ENCODE measurements at places on chromosomes 6 and 20.

DNA sequence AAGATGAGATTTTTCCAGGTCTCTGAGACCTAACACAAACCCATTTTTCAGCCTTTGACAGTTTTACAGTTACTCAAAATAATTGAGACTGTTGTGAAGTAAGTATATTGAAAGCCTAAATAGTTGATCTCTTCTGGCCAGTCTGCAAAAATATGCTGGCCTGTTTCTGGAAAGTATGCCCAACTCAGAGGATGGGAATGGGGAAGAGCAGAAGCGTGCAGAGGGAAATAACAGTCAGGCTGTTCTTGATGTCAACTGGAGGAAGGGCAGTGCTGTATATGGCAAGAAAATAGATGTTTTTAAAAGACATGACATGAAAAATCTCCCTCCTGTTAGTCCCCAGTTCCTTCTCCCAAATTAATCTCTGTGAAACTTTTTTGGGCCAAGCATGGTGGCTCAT, 3.8 kb downstream of the GID8 start:
- no peak for DNase-seq

- DNase-seq: no peak
These were observed 317.7 kb upstream of the ADGRB3 start for GRCh38 chr6:68317366-68317765.

GRCh38 chr6:56802584-56802983, 152.3 kb upstream of the BEND6 start:
- no peak for DNase-seq

DNA sequence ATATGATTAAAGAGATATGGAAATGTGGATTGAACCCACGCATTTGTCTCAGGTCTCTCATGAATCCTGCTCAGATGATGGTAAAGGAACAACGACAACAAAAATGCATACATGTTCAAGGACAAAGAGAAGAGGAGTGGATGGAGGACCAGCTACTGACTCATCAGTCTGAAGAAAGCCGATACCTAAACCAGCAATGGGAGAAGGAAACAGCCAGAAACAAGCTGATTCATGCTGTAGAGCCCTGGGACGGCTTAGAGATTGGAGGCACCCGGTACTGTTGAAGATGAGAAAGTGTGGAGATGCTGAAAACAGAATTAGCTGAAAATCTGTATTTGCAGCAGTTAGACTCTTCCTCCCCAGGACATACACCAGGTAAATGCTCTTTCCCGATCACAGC, 14.4 kb upstream of the RIPPLY2 start:
- DNase-seq: no peak

DNA sequence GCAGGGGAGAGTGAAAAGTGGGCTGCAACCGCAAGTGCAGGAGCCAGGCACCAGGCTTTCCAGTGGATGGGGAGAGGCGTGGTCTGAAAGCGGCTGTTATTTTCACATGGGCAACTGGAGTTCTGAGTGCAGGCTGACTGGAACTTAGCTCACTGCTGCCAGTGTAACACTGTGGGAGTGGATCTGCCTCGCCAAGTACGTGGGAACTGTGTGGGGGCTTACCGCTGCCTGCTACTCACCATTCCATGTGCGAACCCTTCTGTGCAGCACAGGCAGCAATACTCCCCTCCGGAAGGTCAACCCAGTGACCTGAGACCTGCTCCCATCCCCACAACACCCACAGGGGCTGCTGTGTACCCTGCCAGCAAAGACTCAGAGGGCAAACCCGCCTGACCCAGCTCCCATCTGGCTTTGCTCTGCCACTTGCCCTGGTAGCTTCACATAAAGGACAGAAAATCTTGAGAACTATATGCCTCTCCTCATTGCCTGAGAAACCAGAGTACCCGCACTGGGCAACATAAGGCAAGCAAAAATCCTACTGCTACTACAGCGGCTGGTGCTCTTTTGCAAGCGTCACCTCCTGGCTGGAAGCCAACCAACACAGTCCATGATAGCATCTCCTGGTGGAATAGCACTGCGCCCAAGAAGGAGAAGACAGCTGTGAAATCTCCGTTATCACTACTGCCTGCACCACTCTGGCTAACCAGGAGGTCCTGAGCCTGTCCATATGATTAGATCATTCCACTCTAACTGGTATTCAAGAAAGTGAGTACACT, 54.4 kb upstream of the SIRPG start:
- no peak for DNase-seq

- peak; percentile 53 for DNase-seq
These were observed 2.0 kb downstream of the TBX18 start for GRCh38 chr6:84762220-84763002.

DNA sequence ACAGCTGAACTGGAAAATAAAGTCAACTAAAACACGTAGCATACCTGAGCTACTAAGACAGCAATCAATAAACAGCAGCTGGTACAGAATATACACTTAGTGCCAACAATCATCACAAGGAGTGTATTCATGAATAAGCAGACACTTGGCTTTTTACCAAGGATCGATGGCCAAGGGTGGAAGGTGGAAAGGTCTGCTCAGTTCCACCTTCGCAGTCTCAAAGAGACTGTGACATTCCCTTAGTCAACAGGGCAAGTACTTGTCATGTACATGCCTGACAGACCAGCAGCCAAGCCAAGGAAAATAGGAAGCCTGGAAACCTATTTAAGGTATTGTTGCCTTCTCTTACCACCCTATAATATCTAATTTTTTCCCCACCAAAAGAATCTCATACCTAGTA, 21.4 kb downstream of the HBS1L start:
- no peak for DNase-seq

DNA sequence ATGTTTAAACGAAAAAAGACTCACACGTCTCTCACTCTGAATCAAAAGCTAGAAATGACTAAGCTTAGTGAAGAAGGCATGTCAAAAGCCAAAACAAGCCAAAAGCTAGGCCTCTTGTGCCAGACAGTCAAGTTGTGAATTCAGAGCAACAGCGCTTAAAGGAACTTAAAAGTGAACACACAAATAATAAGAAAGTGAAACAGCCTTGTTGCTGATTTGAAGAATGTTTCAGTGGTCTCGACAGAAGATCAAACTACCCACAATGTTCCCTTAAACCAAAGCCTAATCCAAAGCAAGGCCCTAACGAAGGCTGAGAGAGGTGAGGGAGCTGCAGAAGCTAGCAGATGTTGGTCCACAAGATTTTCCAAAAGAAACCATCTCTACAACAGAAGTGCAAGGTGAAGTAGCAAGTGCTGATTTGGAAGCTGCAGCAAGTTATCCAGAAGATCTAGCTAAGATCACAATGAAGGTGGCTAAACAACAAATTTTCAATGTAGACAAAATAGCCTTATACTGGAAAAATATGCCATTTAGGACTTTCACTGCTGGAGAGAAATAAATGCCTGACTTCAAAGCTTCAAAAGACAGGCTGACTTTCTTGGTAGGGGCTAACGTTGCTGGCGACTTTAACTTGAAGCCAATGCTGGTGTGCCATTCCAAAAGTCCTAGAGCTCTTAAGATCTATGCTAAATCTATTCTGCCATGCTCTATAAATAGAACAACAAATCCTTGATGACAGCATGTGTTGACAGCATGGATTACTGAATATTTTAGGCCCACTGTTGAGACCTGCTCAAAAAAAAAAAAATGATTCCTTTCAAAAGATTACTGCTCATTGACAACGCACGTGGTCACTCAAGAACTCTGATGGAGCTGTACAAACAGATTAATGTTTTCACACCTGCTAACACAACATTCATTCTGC, 40.3 kb downstream of the SEC63 start:
- DNase-seq: no peak

- no peak for DNase-seq
These were observed 31.6 kb downstream of the CNR1 start for GRCh38 chr6:88134575-88134974.

DNA sequence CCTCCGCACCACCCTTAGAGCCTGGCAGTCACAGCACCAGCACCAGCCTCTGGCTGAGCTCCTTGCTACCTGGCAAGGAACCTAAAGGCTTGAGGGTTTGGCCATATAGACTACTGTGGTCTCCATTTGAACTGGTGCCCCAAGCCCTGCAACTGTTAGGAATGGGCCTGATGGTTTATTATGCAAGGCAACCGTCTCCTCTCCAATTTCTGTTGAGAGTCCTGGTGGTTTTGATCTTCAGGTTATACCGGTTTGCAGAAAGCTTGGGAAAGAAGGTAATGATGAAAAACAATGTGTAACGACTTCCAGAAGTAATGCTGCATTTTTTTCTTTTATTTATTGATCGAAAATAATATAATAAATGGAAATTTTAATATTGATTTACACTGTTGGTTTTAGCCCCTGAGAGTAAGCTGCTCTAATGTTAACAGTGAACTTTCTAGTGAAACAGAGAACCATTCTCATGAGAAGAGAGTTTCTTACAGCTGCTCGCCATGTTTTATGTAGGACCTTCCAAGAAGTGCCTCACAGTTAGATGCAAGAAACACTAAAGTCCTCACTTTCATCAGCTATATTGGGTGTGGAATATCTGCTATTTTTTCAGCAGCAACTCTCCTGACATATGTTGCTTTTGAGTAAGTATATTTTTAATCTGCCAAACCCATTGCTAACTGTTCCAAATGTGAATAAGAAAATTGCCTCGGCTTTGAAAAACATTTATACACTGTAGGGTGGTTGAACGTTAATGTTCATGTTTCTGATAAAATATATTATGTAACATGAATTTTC, 112.8 kb downstream of the ADGRG6 start:
- no peak for DNase-seq

DNA sequence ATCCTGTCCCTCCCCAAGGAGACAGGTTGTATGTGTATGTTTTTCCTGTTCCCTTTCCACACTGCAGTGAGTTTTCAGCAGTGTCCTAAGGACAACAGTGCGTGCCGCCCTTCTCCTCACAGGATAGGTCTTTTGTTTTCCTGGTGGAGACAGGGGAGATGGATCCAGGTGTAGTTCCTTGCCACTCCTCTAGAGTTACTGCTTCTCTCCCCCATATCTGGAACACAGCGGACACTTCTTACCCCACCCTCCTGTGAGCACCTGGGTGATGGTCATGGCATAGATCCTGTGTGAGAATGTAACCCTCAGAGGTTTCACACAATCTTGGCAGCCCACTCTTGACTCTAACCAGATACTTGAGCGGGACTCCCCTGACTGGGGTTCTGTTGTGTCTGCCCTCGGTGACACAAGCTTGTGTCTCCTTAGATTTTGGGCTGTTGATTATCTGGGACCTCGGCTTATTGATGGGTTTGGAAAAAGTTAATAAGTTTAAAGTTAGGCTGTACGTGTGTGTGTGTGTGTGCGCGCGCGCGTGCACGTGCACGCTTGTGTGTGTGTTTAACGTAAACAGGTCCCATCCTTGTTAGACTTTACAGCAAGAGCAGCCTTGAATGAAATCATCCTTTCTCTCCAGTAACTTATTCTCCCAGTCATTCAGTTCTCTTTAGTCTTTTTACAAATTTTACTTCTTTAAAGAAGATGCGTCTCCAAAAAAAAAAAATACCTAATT, 131.3 kb upstream of the EDN1 start:
- no peak for DNase-seq

All from aorta (tissue), 5 donors.